Endothelial cell of umbilical vein (primary cell): ENCODE measurements at places on chromosomes 7 and 10. TPM values are rescaled to one million over a fixed set of nuclear protein-coding genes. Genes with fewer than 3 reads are reported as not detected.

- DNase-seq = no peak
These were observed 32.6 kb upstream of the TECTB start for GRCh38 chr10:112250555-112250954.

DNA sequence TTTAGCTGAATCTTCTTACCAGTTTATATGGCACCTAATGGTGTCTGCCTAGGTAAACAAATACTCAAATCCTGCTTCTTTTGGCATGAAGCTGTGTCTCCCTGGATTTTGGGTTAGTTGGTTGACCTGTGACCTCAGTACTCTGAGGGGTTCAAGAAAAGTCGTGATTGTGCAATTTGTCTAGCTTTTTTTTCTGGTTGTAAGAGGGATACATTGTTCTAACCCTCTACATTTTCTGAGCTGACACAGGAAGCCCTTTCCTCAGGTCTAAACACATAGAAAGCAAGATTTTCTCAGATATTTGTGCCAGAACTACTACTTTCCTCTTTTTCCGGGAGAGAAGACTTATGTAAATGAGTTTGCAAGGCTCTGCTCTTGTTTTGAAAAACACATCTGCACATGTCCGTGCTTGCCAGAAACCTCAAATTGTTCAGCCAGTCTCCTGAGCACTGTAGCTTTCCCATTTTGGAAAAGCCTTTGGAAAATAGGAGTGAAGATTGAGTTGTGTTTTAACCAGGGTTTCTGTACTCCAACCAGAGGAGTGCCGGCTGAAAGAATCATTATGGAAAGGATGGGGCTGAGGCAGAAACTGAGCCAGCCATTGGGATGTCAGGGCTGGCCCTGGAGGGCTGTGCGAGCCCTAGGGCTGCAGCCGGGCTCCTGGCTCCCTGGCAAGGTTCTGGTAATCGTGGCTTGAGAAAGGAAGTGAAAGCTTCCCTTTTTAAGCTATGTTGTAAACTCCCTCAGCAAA lies 31.3 kb upstream of the CXCL12 start:
- no peak for DNase-seq

- DNase-seq = peak; percentile 81
These were observed 1.3 kb downstream of the TBC1D12 start for GRCh38 chr10:94403380-94404213.

- DNase-seq = no peak
These were observed 40.1 kb upstream of the CALD1 start for GRCh38 chr7:134739362-134739761.

DNA sequence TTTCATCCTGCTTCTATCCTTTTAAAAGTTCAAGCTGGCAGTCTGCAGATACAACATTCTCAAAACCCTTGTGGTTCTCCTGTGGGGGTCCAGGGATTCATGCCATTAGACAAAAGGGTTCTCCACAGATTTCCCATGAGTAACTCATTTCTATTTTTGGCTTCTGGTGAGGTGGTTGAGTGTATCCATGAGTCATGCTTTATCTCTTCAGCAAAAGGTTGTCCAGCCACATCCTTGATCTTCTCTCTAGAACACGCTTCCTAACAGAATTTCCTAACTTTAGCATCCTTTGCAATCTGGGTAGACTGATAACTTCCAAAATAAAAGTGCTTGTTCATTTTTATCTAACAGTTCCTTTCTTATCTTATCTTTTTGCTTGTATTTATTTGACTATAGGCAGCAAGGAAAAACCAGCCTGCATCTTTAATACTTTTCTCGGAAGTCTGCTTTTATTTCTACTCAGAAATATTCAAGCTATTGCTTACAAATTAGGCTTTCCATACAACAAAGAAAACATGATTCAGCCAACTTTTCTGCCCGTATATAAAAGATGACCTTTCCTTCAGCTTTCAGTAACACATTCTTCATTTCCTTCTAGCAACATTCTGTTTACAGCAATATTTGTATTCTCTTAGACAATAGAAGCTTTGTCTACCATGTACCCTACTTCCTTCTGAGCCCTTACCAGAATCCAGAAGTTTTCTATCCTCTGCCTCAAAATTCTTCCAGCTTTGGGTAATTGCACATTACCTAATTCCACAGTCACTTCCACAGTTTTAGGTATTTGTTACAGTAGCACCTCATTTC lies 79.3 kb upstream of the IL6 start:
- peak; percentile 74 for DNase-seq

GRCh38 chr7:42070068-42070467 lies 166.9 kb downstream of the GLI3 start:
- no peak for DNase-seq

DNA sequence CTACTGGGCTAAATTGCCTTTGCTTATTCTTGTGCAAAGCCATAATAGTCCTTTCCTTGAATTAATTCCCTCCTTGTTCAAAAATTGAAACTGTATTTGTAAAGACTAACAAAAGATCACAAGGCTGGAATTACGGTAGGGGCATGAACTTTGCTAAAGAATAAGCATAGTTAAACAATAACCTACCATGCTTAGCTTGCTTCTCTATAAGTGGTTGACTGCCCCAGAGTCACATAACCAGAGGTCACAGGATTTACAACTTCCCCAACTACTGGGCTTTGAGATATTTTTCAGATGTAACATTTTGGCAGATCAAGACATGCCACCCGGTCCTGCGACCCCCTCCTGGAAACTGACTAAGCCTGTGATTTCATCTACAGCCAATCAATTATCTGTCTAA lies 181.4 kb downstream of the GPAM start:
- DNase-seq = no peak

DNA sequence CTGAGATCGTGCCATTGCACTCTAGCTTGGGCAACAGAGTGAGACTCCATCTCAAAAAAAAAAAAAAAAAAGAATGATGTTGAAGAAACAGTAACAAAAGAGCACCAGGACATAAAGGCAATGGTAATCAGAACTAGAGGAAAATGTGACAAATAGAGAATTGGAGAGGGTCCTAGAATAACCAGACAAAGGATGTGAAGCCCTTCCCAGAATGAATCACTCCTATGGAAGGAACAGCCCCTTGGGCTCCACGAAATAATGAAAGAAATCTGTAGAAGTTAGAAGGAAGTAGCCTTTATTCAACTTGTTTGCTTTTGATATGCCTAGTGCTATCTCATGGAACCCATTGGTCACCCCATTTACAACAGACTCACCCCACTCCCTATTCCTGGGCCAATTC lies 169.2 kb downstream of the SUGCT start:
- DNase-seq = peak; percentile 93

DNA sequence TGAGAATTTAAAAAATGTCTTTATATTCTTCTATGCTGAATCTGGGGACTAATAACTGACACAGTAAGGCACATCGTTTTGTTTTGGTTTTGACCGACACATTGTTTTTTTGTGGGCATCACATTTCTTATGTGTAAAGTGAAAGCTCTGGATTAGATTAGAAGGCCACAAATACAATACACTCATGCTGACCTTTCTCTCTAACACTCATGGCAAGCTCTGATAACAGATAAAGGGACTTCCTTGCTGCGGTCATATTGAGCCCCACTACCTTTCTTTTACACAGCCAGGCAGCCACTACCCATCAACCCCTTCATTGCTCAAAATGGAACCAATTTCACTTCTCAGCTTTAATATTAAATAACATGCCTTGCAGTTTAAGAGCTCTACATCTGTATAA lies 26.0 kb downstream of the PPP1R3A start:
- peak; percentile 86 for DNase-seq

DNA sequence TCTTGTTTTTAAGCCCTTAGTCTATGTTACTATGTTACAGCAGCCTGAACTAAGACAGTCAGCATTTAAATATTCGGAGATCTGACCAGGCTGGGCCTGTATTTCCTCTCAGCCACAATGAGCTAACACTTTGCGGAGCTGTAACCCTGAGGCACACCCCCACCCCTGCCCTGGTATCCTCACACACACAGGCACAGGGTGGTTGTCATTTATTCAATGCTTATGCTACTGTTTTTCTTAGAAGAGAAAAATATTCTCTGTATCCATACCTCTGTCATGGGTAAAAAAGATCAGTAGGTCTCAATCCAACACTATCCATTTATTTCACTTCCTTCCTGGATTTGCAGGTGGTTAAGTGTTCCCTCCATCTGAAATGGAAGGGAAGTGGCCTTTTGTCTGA lies 80.3 kb upstream of the TRIL start:
- DNase-seq = peak; percentile 79

GRCh38 chr7:41431671-41432070 lies 271.2 kb downstream of the INHBA start:
- no peak for DNase-seq

DNA sequence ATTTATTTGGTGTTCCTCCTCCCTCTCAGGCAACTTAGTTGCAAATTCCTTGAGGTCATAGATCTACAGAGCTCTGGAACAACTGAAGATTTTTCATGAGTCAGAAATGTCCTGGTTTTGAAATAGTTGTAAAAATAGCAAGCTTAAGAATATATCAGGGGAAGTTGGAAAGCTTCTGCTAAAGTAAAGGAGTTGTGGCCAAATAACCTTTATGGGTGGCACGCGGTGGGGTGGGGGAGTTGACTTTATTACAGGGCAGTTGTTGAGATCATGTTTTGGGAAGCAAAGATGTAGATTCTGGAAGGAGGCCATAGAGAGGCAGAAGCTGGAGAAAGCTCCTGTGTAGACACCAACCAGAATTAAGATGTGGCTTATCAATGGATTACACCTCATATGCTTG lies 326.0 kb upstream of the MTPN start:
- DNase-seq = no peak

DNA sequence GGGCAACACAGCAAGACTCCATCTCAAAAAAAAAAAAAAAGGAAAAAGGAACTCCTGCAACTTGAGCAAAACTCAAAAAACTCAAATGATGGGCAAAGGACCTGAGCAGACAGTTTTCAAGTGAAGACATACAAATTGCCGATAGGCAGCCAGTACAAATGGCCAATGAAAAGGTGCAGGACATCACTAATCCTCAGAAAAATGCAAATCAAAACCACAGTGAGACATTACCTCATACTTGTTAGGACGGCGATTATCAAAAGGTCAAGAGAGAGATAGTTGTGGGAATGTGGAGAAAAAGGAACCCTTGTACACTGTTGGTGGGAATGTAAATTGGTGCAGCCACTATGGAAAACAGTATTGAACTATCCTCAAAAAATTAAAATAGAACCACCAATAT lies 16.8 kb downstream of the SVOPL start:
- no peak for DNase-seq

DNA sequence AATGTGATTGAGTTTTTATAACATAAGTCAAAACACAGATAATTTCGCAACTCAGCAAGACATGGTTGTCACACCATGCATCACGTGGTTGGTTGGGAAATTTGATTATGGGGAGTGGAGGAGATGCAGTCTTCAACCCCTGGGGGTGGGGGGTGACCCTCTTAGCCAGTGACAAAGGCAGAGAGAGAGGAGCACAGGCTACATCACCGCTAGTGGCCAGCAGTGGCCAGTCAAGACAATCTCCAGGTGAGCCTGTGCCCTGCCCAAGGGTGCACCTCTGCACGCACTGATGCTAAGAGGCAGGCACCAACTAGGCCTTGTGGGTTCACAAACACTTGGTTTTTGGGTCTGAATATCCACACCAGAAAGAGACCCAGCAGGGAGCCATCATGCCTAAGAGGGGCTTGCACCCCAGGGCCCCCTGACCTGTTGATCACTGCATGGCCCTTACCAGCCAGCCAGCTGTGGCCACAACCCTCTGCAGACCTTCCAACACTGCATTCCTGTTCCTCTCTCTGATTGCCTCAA lies 244.4 kb downstream of the FANK1 start:
- DNase-seq = no peak

The GTPBP10 gene
- 14.6 and 16.7 TPM in 2 replicates for total RNA-seq

The FAM25C gene
- total RNA-seq = not detected in 2 replicates

The CPN1 gene
- total RNA-seq = not detected in 2 replicates

The CEP55 gene
- 58.9 and 63.0 TPM in 2 replicates for total RNA-seq

The ITGA8 gene
- total RNA-seq = 0.12 and 0.40 TPM in 2 replicates

The CLCN1 gene
- total RNA-seq = not detected in 2 replicates

The DCLRE1A gene
- total RNA-seq = 5.4 and 6.7 TPM in 2 replicates

The SPDYE2B gene
- total RNA-seq = not detected in 2 replicates

The RNF32 gene
- not detected in 2 replicates for total RNA-seq
